ENCODE measurements at places on chromosomes 11 and 22. TPM values are rescaled to one million over a fixed set of nuclear protein-coding genes. Genes with fewer than 3 reads are reported as not detected.

Gene C22orf23
- 4.3 TPM for polyA plus RNA-seq

Gene MMP13
- polyA plus RNA-seq = not detected

DNA sequence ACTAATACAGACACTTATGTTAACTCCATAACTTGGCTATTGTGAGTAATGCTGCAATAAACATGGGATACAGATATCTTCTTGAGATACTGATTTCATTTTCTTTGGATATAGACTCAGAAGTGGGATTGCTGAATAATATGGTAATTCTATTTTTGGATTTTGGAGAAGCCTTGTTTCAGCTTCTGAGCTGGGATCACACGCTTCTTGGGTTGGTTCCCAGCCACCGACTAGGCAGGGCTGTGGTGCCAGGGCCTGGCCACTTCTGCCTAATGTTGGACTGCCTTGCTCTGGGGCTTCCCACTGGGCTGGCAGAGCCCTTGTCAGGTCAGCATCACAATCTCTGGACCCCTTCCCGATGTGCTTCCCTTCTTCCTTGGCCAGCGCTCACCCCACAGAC, 14.0 kb upstream of the MCHR1 start:
- no peak for DNase-seq

- DNase-seq = peak; percentile 66
These were observed 28.8 kb upstream of the MOB2 start for GRCh38 chr11:1515082-1516060.

Gene KRTAP5-9
- 0.50 TPM for polyA plus RNA-seq

DNA sequence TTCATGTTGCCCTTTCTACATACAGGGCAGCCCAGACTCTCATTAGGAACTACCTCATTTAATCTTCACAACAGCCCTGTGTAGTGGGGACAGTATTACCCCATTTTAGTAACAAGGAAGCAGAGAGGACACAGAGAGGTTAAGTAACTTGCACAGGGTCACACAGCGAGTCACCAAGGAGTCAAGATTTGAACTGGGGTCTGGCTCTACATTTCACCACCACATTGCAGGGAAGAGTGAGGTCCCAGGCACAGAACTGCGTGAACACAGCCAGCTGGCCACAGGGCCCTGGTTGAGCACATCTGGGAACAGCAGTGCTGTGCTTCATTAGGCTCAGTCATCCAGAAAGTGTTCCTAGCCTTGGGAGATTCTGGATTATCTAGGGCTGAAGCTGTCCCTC, 45.4 kb upstream of the ISX start:
- DNase-seq = no peak

- DNase-seq = peak; percentile 45
These were observed 70.2 kb downstream of the RTL6 start for GRCh38 chr22:44427611-44428470.

Gene SLN
- not detected for polyA plus RNA-seq

DNA sequence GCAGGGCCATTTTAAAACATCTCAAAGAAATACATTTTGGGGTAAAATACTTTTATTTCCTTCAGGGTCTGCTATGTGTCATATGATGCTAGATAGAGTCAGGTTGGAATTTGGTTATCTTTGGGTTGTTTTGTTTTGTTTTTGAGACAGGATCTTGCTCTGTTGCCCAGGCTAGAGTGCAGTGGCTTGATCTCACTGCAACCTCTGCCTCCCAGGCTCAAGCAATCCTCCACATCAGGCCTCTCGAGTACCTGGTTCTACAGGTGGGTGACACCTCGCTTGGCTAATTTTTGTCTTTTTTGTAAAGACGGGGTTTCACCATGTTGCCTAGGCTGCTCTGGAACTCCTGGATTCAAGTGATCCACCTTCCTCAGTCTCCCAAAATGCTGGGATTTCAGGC, 17.3 kb downstream of the DENND5A start:
- DNase-seq = no peak

GRCh38 chr22:37425800-37426705, 1.2 kb downstream of the ELFN2 start:
- no peak for DNase-seq

DNA sequence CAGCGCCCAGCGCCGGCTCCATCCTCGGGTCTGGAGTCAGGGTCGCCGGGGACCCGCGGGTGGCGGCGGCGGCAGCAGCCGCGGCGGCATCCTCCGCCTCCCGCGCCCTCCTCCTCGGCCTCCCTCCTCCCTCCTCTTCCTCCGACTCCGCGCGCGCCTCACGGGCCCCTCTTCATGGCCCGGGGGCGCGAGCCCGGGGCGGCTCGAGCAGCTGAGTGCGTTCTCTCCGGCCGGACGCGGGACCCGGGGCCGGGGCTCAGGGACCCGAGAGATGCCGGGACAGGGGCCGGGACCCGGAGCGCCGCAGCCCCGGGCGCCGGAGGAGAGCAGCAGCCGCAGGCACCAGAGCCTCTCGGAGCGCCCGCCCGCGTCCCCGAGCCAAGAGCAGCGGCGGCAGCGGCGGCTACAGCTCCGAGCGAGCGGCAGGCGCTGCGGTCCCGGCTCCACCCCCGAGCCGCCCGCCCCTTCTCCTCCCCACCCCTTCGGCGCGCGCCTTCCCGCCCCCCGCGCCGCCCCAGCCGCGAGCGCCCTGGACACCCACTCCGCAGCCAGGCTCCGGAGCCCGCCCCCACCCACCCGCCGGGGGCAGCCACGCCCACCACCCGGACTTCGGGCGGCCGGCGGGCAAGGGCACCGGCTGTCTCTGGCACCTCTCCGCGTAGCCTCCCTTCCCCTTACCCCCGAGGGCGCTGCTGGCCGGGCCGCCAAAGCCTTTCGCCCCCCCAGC, at the start of gene CHST1:
Gene CHST1, minus strand, starts transcription at position 417 of the 727 bp plus-strand sequence. CDS start 14,699 bp downstream, outside the sequence.
- no peak for DNase-seq

Gene TEX12
- polyA plus RNA-seq = 0.24 TPM

Gene TRPM5
- polyA plus RNA-seq = 0.22 TPM

Gene TCN1
- polyA plus RNA-seq = 0.31 TPM

- no peak for DNase-seq
These were observed 499.4 kb upstream of the API5 start for GRCh38 chr11:42812361-42812760.

GRCh38 chr11:128179512-128179911, 407.8 kb downstream of the ETS1 start:
- DNase-seq = no peak

DNA sequence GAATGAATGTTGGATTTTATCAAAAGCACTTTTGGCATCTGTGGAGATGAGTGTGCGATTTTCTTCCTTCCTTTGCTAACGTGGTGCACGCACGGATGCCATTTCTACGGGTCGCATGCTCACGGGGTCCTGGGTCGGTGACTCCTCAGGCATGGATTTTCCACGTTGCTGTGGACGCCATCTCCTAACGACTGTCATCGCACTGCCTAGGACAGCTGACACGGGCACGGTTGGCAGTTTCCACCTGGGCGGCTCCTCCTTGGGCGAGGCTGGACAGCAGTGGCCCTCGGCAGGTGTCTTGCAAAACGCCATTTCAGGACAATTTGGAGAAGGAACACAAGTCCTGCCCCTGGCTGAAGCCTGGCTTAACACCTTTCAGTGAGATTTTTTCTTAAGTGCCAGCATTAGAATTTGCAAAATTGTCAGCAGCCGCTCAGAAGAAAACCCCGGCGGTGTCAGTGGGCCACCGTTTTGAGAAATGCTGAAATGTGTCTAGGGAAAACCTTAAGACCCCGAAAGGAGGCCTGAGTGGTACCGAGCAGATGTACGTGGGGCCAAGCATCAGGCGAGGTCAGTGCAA, 34.7 kb upstream of the TOLLIP start:
- no peak for DNase-seq

Gene CHADL
- polyA plus RNA-seq = 2.7 TPM

Gene ZNF215
- polyA plus RNA-seq = 1.5 TPM

DNA sequence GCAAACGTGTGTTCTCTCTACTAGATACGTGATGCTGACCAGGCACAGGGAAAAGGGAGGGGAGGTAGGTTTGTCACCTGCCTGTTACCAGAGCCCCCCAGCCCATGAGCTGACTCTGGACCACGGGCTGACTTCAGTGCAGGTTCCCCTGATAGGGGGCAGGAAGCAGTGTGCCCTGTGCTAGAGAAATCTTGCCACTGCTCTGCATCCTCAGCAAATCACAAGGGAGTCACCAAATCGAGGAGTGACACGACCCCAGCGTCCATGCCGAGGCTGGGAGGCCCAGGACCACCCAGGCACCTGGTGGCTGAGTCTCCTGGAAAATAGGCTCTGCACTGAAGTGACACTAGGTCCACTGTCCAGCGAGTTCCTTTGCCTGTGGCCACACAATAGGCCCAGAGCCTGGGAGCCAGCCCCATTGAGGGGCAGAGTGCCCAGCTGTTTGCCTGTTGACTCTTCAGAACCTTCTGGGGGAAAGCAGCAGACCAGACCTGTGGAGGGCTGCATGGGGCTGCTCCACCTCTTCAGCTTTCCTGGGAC, 99.3 kb downstream of the CTTN start:
- peak; percentile 24 for DNase-seq

GRCh38 chr22:49793296-49793695, 34.4 kb downstream of the BRD1 start:
- DNase-seq = no peak

Gene TRAF6
- 13.5 TPM for polyA plus RNA-seq

GRCh38 chr22:46758867-46759290, 3.6 kb upstream of the TBC1D22A start:
- peak; percentile 74 for DNase-seq

DNA sequence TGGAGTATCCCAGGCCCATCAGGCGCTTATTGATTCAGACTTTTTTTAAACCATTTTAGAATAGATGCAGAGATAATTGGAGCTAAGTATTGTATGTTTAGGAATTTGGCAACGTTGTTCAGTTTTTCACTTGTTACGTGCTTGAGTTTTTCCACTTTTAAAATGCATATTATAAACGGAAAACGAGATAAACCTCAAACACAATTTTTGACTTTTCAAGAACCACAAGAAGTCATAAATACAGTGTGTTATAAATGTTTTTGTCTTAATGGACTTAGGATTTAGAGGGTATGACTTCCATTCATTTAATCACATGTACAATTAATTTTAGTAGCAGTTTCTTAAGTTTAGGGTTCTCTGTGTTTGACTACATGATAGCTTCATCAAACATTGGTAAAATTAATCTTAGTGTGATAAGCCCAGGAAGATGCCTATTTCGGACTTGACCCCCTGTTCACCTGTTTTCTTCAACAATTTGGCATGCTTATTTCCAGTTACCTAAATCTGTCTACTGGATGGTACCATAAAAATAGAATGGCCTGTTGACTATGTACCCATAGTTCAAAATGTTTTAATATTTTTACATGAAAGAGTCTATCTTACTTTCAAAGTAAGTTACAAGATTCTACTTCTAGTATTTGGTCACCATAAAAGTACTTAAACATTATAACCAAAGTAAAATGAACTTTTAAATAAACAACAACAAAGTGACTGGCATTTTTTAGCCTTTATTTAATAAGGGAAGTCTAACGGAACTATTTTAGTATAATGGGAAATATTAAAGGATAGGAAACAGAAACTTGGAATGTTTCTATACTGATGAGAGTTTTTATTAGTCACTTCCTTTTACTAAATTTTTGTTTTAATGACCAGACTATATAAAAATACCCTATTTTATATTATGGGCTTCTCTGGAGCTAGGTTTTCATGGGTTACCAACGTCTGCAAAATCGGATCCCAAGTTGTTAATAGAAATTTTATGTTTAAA, 1.4 kb downstream of the ZC3H12C start:
- no peak for DNase-seq

DNA sequence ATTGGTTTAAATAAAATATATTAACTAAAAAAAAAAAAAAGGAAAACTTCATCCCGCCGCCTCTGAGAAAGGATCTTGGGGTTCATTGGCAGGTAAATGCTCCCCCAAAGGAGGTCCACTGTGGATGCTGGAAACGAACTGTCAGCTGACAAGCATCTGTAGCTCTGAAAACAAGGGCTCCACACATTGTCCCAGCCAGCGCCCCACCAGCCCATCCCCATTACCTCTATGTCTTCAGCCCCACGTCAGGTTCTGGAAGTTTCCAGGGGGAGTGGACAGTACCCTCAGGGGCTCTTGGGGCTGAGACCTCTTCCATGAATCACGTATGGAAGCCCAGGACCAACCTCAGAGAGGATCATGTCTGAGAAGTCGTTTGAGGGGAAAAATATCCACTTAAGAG, 66.4 kb upstream of the WNT7B start:
- no peak for DNase-seq

GRCh38 chr11:66676282-66676919, 1.3 kb downstream of the RBM4B start:
- DNase-seq = no peak

GRCh38 chr11:31757260-31757835, 53.8 kb downstream of the PAX6 start:
- no peak for DNase-seq

DNA sequence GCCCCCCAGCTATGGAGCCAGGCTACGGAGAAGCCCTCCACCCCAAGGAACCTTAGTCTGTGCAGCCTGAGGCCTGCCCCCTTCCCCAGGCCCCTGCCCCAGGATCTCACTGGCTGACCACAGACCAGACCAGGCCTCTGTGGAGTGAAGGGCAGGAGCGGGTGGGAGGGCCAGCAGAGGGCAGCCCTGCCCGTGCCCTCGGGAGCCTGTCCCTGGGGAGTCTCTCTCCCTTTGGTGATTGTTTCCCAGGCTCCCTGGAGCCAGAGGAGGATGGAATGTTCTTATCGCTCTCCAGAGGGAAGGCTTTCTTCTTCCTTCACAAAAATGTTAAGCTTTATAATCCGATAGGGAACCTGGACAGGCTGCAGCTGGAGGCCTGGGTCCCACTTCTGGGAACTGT, 455.3 kb downstream of the SOX6 start:
- no peak for DNase-seq

- no peak for DNase-seq
These were observed 209.6 kb downstream of the BUD13 start for GRCh38 chr11:116563028-116563711.

DNA sequence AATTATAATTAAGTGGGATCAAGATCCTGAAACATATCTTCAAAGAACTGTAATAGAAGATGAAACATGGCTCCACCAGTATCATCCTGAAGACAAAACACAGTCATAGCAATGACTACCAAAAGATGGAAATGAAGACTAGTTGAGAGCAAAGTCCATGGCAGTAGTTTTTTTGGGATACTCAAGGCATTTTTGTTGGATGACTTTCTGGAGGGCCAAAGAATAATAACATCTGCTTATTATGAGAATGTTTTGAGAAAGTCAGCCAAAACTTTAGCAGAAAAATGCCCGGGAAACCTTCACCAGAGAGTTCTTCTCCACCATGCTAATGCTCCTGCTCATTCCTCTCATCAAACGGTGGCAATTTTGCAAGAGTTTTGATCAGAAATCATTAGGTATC, 809.4 kb upstream of the RAG2 start:
- DNase-seq = no peak

Gene BDNF
- polyA plus RNA-seq = 0.57 TPM

GRCh38 chr11:123255909-123256308, 60.9 kb upstream of the CLMP start:
- no peak for DNase-seq

DNA sequence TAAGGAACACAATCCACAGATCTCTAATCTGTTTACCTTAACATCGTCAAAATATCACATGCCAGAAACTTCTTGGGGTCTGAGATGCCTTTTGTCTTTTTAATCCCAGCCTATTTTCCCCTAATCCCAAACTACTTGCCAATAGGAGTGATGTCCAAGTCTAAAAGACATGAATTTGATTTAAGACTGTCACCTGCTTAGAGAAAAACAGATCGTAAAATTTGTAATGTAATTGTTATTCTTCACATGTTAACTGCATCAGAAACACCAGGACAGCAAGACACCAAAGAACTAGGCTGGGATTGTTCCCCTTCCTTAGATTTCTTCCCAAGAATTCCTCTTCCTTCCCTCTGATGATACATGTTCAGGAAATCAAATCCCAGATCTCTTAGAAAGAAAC, 198.1 kb upstream of the ARHGAP20 start:
- DNase-seq = no peak
